ENCODE measurements at places on chromosomes 16 and 17.

GRCh38 chr16:48556913-48557351, 53.0 kb downstream of the N4BP1 start:
- DNase-seq: no peak

GRCh38 chr16:67868290-67868689, 4.6 kb upstream of the EDC4 start:
- no peak for DNase-seq

GRCh38 chr17:29560316-29560715, 6.5 kb downstream of the ABHD15 start:
- no peak for DNase-seq

- no peak for DNase-seq
These were observed 11.6 kb upstream of the CES4A start for GRCh38 chr16:66976746-66977145.

DNA sequence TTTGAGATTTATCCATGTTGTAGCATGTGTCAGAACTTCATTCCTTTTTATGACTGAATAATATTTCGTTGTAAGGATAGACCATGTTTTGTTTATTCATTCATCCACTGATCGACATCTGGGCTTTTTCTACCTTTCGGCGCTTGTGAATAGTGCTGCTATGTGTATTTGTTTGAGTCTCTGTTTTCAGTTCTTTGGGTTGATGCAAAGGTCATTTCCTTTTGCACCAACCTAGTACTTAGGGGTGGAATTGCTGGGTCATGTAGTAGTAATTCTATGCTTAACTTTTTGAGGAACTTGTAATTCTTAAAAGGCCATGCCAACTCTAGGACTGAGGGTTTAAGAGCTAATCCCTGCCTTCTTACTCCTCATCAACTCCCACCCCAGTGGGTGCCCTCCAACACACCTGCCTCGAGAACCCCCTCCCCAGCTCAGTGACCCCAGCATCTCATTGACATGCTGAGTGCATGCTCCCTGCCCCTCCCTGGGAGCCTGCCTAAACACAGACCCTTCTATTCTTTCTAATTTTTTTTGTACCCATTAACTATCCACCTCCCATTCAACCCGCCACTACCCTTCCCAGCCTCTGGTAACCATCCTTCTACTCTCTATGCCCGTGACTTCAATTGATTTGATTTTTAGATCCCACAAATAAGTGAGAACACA, 51.2 kb downstream of the ABAT start:
- no peak for DNase-seq

DNA sequence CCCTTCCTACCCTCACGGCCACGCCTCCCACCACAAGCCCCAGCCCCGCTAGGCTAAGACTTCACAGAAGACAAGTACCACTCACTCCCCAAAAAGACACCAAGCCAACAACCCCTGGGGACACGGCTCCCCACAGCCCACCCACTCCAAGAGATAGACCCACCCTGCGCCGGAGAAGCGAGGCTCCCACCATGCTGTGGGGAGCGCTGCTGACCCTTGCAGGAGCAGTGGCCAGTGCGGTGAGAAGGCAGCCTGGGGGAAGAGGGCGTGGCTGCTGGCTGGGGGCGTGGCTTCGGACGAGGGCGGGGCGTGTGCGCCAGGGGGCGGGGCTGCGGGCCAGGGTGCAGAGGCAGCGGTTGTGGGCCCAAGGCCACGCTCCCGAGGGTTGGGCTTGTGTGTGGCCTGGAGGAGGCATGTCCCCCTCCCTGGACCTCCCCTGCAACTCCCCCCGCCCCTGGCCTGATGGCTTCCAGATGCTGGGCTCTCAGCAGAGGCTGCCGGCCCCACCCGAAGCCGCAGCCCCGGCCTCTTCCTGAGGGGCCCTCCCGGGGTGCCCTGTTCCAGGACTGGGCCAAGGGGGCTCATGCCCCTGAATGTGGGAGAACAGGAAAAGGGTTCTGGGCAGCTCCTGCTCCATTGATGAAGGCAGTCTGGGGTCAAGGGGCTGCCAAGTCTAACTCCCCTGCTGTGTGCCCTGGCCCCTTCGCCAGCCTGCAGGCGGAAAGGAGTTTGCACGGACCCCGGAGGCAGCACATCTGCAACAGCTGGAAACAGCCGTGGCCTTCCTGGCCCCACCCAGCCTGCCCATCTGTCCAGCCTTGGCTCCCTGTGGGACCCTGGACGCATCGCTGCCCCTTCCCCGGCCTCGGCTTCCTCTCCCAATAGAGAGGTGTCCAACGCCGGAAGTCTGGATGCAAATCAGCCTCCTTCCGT, 9.1 kb downstream of the TFAP4 start:
- peak; percentile 97 for DNase-seq

DNA sequence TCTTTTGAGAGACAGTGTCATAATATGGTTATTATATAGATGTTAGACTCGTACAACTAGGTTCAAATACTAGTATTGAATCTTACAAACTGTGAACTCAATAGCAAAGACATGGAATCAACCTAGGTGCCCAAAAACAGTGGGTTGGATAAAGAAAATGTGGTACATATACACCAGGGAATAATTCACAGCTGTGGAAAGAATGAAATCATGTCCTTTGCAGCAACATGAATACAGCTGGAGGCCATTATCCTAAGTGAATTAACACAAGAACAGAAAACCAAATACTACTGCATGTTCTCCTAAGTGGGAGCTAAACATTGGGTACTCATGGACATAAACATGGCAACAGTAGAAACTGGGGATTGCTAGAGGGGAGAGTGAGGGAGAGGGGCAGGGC, 8.1 kb downstream of the PHKB start:
- no peak for DNase-seq

- DNase-seq: no peak
These were observed 19.1 kb downstream of the ITPRIPL2 start for GRCh38 chr16:19132898-19133297.

DNA sequence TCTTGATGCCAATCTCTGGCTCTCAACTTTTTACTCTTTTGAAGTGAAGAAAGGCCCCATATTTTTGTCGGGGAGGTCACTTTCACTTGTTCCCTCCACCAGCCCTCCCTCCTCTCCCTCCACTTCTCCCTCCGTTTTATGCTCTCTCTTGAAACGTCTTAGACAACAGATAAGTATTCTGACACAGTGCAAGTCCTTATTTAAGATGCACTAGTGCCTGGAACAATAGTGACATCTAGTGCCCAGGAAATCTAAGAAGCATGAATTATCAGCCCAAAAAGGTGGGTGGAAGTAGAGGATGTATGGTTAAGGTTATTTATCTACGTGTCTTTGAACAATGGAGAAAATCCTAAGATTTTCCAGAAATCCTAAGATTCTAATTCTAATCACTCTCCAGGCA, 17.9 kb downstream of the PSME3IP1 start:
- peak; percentile 48 for DNase-seq

GRCh38 chr16:8788578-8789172, 8.8 kb downstream of the TMEM186 start:
- no peak for DNase-seq

DNA sequence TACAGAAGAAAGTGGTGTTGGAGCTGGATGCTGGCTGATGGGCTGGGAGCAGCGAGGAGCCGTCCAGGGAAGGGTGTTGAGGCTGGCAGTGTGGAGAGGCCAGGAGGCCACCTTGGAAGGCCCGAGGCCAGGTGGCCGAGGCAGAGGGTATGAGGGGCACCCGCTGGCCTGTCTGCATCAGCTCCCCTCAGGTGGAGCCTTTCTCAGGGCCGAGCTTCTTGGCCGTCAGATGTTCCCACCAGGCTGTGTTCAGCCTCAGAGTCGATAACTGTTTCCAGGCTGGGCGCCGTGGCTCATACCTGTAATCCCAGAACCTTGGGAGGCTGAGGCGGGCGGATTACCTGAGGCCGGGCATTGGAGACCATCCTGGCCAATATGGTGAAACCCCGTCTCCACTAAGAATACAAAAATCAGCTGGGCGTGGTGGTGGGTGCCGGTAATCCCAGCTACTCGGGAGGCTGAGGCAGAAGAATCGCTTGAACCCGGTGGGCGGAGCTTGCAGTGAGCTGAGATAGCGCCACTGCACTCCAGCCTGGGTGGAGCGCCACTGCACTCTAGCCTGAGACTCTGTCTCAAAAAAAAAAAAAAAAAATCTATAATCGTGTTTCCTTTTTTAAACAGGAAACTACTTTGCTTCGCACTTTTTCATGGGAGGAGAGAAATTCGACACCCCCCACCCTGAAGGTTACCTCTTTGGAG, 25.3 kb downstream of the MGRN1 start:
- no peak for DNase-seq

GRCh38 chr16:19338335-19338734, 52.8 kb downstream of the CLEC19A start:
- DNase-seq: no peak

DNA sequence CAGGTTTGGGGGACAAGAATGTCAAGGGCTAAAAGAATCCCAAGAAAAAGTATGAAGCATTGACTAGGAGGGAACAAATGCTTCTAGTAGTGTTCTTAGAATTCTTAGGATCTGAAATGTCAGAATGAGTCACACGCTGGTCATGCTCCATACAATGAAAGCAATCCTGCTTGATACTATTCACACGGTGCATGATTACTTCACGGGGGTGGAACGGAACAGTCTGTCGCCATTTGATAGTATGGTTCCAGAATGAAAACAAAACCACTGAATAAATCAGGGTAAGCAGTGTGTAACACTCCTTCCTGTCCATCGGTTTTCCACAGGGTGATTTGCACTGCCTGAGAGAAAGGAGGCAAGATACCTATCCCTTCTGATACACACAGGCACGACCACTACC, 22.9 kb upstream of the YWHAE start:
- DNase-seq: peak; percentile 76

GRCh38 chr17:72955391-72956140, 136.9 kb downstream of the SLC39A11 start:
- no peak for DNase-seq

- no peak for DNase-seq
These were observed 44.6 kb downstream of the MRM3 start for GRCh38 chr17:826778-827177.

DNA sequence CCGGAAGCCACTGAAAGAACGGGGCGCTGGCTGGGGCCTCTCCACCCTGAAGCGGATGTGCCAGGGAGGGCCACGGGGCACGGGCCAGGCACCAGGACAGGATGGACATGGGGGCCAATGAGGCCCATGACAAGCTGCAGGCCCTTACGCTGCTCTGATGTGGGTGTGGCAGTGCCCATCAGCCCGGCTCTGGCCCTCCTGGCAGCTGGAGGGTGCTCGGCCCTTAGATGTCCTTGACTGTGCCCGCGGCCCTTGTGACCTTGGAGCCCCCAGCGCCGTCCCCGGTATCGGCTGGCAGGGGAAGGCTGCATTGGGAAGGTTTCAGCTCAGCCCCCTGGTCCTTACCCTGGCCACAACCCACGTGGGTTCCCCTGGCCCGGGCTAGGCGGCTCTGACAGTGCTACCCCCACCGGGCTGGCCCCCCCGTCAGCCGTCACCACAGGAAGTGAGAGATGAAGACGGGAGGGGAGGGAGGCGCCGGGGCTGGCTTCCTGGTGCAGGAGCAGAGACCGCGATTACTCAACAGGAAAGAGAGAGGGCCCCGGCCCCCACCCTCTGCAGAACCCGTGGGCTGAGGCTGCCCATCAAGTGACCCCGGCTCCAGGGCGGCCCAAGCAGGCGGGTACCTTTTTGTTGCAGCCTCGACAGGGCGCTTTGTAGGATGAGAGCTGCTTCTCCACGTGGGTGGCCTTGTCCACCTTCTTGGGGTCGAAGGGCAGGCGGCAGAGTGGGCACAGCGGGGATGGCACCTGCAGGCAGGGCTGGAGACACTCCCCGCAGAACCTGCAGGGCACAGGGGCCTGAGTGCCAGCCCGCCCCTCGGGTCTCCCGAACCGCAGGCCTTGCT, 5.3 kb downstream of the RNF166 start:
- DNase-seq: no peak

DNA sequence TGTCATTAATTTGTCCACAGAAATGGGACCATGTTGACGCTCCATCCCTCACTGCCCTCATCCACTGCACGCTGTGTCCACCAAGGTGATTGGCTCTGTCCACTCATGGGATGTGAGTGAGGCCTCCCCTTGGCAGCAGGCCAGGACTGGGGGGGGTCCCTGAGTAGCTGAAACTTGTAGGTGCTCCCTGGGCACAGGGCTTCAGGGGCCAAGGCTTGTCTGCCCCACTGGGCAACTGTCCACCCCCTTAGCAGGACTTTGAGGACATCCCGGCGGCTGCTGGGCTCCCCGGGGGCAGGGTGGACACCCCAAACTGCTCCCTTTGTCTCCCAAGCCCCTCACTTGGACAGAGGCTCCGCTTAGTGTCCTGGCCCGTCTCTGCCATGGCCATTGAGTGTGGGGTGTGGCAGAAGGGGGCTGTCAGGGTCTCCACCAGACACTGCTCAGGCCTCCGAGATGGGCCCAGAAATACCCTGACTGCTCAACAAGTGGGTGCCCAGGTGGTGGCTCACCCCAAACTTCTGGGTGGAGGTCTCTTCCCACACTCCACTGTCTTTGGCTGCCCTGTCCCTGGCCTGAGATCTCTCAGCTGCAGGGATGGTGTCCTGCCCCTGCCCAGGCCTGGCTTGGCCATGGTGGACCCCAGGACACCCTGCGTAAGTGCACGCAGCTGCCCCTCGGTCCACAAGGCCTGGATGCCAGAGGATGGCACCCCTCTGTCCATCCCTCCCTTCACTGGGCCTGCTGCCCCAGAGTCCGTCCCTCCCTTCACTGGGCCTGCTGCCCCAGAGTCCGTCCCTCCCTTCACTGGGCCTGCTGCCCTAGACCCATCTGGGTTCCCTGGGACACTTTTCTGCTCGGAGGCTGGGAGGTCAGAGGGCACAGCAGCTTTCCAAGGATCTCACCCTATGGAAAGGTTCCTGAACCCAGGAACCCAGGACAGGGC, 2.9 kb upstream of the RAB40C start:
- no peak for DNase-seq

All from AG09319 (cell line).